ENCODE measurements at places on chromosomes 3 and 15.

DNA sequence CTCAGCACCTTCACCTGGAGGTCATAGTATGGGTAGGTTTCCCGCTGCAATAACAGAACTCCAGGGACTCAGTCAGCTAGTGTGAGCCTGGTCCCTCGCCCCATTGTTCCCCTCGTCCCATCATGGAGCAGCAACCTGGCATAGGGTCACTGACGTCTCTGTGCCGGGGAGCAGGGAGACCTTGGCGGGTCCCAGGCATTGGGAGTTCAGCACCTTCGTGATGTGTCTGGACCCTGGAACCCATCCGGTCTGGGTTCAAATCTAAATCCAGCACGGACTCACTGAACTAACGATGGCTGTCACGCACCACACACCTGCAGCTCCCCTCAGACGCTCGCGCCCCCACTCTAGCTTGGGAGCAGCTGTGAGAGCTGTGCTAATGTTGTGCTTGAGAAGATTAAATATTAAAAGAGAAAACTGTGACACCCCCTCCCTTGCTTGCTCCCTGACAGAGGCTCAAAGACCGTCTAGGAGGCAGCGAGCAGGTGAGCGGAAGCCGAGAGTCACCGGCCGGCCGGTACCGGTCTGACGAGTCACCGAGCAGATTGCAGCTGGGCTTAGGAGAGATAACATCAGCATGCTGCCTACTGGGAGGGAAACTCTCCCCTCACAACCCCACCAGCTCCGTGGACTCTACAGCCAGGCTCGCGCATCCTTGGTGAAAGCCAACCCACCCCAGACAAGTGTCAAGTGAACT, 742 bp downstream of the PLA2G4F start:
- DNase-seq = no peak

DNA sequence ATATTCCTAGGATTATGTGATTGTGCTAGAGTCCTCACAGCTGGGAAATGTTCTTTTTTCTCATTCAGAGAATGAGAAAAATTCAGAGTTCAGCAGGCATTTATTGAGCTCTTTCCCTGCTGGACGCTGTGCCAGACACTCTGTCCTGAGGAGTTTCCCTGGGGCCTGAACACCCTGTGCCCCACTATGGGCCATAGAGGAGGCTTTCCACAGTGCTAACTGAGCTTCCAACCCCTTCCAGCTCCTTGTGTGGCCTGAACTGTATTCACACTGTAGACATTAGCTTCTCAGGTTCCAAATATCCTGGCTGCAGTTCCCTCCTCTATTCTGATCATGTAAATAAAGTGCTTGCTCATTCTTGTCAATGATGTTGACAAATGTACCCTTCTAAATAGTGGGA, 10.0 kb downstream of the ABHD2 start:
- no peak for DNase-seq

DNA sequence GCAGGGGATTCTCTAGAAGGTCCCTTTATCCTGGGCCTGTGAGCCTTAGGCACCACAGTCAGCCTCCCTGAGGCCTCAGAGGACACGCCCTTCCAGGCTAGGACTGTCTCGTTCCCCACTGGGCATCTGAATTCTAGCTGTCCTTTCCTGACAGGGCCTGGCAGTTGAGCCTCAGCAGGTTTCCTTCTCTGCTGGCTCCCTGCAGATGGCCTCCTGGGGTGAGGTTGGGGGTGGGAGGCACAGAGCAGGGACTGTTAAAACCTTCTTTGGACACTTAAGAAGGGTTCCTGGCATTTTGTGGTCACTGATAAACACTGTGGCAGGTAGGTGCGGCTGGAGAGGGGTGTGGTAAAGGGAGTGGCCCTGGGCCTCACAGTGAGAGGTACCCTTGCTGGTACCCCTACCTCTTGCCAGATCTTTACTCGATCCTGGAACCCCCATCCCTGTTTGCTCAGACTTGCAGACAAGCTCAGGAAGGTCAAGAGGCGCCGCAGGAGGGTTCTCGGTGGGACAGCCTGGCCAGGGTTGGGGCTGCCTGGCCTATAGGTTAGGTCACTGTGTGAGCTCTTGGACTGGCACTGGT, 8.5 kb downstream of the CLK3 start:
- DNase-seq = no peak

GRCh38 chr3:128447561-128448013, 19.1 kb downstream of the DNAJB8 start:
- DNase-seq = no peak

GRCh38 chr15:39491886-39492490, 88.9 kb upstream of the THBS1 start:
- no peak for DNase-seq

GRCh38 chr15:70267879-70268278, 170.2 kb upstream of the TLE3 start:
- DNase-seq = no peak
